ENCODE measurements at places on chromosomes 1 and 21. TPM values are rescaled to one million over a fixed set of nuclear protein-coding genes. Genes with fewer than 3 reads are reported as not detected.

The LAMC1 gene
- total RNA-seq: 49.2 TPM

The RABIF gene
- total RNA-seq: 10.1 TPM

The SPATA45 gene
- not detected for total RNA-seq

The S100A7A gene
- total RNA-seq: 72.9 TPM

The CR1 gene
- total RNA-seq: 0.66 TPM

The PTGFRN gene
- 60.3 TPM for total RNA-seq

The PTPN22 gene
- 1.1 TPM for total RNA-seq

Data from esophagus squamous epithelium (tissue), 5 donors.